ENCODE measurements at places on chromosomes 11 and 22. TPM values are rescaled to one million over a fixed set of nuclear protein-coding genes. Genes with fewer than 3 reads are reported as not detected.

CNTF gene
- total RNA-seq, result 2.7 TPM

OSM gene
- not detected for total RNA-seq

CNGA4 gene
- not detected for total RNA-seq

OR5AL1 gene
- not detected for total RNA-seq

RAB39A gene
- total RNA-seq, result not detected

DDTL gene
- 0.25 TPM for total RNA-seq

SPON1 gene
- 0.06 TPM for total RNA-seq

OR8A1 gene
- total RNA-seq, result not detected

CEND1 gene
- not detected for total RNA-seq
